Fibroblast of pulmonary artery (primary cell): ENCODE measurements at places on chromosomes 16 and 17.

GRCh38 chr16:1542166-1542500, 8.7 kb downstream of the TMEM204 start:
- DNase-seq: no peak

DNA sequence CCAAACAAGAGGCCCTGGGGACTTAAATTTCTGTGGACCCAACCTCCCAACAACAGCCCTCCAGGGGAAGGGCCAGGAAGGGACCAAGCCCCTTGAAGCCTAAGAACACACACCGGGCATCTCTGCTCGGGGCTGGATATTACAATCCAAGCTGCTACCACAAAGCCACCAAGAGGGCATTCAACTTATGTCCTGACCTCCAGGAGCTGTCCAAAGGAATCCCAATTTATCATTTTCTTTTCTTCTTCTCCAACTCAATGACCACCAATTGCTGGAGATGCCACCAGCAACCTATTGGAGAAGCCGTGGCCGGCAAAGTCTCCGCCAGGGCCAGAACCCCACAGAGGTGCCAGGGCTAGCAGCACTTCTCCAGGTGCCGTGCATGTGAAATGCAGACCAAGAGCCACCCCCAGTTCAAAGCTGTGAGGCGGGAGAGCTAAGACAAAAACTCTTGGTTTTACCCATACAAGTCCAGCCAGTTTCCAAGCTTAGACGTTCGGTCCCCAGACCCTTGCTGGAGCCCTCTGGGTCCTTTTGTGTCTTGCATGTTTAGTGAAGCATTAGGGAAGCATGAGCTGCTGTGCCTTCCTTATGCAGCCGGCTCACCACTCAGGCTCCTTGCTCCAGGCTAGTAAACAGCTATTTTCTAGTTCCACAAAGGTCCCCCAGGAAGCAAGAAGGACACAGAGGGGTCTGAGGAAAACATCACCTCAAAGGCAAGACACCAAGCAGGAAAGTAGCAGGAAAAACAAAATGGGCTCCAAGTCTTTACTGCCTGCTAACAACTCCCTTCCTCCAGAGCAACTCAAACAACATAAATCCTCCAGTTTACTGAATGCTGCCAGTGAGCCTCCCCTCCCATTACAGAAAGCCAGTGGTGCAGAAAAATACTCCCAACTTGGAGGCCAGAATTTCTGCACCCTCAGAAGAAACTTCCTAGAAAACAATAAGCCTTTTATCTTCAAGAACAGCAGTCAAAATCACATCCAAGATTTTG, 3.2 kb downstream of the PITPNA start:
- no peak for DNase-seq

- no peak for DNase-seq
Measured at GRCh38 chr16:2775131-2775716, 1.9 kb downstream of the ELOB start.

- DNase-seq: peak; percentile 95
Measured at GRCh38 chr16:11133344-11133943, 122.6 kb downstream of the SOCS1 start.

DNA sequence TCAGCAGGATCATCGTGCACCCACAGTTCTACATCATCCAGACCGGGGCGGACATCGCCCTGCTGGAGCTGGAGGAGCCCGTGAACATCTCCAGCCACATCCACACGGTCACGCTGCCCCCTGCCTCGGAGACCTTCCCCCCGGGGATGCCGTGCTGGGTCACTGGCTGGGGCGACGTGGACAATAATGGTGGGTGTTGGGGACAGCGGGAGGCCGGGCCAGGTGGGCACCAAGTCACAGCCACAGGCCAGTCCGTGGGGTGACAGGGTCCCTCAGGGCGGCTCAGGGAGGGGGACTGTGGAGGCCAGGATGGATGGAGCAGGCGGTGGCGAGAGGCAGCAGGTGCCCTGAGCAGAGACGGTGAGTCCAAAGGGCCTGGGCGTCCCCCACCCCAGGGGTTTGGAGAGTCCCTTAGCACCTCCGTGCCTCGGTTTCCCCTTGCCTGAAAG, 1.0 kb downstream of the TPSD1 start:
- no peak for DNase-seq

DNA sequence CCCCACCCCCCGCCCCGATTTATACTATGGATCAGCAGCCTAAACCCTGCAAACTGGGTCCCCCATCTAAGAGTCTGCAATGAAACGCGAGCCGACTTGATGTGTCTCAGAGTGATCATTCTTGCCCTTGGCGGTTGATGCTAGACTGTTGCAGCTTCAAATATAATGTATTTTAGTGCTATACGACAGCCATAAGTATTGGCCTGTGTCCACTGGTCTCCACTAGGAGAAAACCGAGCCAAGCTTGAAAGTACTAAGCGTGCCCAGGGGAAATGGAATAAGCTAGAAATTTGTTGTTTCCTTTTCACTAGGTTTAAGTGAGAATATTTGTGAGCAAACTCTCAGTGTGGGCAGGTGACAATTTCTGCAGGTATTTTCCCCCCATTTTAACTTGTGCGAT, 711.2 kb downstream of the MAF start:
- no peak for DNase-seq
